CD4-positive, alpha-beta T cell treated with Interleukin-10 for 1 hour (primary cell): ENCODE measurements at places on chromosomes 6 and 20.
A peak's percentile ranks its signal among the peaks of the same experiment; 100 is the strongest.

DNA sequence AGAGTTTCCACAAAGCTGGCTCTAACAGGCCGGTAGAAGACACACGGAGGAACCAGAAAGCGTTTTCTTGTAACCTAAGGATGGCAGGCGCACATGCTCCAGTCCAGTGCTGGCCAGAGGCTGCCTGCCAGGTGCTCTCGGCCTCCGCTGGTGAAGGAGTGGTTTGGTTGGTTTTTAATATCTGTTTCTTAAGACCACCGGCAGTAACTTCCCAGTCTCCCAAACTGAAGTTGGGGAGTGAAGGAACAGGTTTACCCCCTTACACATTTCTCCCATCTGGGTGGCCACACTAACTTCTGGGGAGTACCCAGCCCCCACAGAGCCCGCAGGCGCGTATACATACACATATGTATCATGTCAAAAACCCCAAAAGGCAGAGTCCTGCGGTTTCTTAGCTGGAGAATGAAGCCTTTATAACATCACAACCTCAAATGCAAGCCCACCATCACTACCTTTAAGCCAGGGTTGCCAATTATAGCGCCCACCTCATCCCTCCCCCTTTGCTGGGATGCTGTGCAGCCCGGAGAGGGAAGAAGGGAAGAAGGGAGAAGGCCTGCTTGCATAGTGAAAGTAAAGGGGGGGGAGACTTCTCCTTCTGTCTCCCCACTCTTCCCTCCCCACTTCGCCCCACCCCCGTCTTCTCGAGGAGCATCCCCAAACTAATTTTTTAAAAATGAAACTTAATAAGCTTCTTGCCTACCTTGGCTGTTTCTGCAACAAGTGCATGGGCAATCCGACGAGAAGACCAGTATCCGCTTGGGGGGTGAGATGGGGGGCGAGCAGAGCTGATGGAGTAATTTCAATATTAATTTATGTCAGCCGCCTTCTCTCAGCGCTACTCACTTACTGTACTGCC, 1.0 kb downstream of the TRERF1 start:
- no peak for DNase-seq

- no peak for DNase-seq
Observed at GRCh38 chr6:129497481-129498441, 212.2 kb downstream of the ARHGAP18 start.

GRCh38 chr6:122977180-122977579, 18.9 kb upstream of the CLVS2 start:
- DNase-seq, result no peak

DNA sequence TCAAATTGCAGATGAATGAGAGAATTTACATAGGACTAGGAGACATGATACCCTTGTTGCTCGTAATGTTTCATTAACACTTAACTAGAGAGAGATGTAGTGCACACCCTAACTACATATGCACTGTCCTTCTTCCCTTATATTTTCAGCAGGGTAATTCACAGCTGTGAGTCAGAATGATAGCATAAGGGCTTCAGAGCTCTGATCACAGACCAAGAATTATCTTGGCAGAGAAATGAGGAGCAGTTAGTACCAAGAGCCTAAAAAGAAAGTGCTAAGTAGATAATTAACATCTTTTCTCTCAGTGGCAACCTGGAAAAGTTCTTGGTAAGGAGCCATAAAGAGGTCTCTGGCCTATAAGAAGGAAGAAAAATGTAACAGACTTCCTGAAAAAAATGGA, 35.8 kb downstream of the GRIK2 start:
- DNase-seq, result no peak

GRCh38 chr6:88629838-88630494, 333.5 kb downstream of the RNGTT start:
- DNase-seq, result no peak

DNA sequence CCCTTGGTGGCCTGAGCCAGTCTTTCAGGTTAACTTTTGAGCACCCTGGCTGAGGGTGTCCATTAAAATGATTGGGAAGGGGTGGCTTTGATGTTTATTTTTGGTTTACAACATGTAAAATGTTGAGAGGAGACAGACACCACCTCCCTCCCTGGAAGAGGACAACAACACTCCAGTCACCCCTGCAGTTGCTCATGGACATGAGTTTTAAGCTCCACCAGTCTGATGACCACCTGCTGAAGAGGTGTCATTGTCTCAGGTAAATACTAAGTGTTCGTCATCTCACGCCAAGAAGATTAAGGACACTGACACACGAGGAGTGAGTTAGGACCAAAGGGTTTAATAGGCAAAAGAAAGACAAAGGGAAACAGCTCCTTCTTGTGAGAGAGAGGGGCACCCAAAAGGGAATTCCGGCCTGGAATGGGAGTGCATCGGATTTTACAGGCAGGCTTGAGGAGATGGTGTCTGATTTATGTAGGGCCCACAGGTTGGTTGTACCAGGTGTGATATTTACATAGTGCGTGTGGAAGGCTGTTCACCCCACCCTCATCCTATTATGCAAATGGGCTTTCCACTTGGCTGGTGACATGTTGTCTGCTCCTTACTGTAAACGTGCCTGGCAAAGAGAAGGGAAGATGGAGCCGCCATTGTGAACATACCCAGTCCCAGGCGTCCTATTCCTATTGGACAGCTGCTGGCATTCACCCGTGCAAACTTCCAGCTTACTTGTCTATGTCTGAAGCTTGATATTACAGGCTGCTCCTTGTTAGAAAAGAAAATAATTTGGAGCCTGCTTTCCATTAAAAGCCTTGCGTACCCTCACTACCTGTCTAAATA, 6.6 kb downstream of the HLA-B start:
- peak; percentile 55 for DNase-seq

GRCh38 chr6:140486450-140487361, 1112.3 kb upstream of the CITED2 start:
- DNase-seq, result no peak

DNA sequence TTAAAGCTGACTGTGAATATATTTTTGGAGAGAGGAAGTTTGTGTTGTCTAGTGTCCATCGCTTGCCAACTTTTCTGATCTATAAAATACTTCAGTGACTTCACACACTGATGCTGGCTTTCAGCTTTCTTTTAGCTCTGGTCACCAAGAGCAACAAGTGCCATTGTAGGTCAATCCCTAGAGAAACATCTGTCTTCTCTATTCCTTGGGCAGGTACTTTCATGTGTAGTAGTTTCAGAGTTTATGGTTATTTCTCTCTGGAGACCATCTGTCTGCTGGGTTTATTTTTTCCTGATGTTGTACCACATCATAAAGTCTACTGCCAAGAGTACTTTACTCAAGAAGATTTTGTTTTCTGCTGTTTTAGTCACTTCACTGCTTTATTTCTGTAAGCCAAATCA, 249.9 kb downstream of the KHDC1L start:
- no peak for DNase-seq

DNA sequence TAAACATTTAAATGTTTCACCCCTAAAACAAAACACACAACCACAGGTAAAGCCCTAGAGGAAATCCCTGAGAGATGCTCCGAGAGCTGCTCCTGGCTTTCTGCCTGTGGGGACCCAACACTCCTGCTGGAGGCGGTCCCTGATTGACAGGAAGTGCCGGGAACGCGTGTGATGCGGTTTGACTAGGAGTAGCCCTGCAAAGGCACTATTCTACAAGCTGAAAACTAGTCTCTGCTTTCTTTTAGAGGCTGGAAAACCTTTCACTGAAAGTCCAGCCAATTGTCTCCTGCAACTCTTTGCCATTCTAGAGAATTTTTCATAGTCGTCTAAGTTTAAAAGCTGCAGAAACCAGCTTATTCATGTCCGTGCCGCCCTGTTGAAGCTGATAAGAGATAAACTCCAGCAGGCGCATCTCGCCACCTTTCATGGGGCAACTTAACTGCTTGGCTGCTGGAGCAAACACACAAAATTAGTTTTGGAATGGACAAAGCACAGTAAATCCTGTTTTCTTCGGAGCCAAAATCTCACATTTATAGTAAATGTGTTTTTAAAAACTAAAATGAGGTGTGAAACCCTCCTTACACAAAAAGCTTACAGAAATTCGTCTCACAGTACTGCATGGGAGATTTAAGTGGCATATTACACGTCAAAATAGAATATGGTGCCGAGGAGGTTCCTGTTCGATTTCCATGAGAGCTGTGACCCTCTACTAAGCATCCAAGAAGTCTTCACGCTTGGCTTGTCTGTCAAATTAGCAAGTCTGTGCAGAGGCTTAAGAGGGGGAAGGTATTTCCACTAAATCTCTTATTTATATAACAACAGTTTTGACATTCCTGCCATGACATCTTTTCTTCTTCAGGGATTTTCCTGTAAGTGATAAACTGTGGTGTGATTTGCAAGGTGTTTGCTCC, 46.9 kb downstream of the DACT2 start:
- no peak for DNase-seq

DNA sequence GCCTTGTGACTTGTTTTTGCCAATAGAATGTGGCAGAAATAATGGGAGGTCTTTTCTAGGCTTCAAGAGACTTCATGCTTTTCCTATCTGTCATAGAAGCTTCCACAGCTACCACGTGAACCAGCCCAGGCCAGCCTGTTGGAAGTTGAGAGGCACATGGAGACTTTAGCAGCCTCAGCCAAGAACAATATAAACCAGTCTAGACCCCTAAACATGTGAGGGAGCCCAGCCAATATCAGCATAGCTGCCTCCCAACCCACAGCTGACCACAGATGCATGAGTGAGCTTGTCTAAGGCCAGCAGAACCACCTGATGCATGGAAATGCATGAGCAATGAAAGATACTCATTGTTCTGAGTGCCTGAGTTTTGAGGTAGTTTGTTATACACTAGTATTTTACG, 540.7 kb upstream of the BTBD3 start:
- no peak for DNase-seq

DNA sequence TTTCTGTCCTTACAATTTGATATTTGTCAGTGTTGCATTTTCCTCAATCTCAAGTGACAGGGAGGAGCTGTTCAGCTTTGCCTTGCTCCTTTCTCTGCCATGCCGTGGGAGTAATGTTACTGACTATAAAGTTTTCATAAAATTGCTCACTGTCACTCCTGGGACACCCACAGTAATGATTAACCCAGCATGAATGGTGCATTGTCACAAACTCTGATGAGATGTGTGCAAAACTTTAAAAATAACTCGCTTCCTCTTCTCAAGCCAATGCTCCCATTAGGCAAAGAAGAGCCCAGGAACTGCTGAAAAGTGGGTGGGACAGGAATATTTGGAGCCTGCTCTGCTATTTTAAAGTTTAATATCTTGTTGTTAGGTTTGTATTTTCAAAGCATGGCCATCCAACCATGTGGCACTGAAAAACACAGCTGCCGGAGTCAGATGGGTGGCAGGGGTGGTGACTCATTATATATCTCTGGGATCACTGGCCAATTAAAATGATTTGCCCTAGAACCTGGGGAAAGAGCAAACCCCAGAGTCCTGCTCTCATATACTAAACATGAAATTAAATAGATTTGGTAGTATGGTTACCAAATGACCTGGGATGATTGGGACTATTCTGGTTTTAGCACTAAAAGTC, 260.1 kb downstream of the BTBD3 start:
- DNase-seq, result no peak

GRCh38 chr6:104632588-104632987, 227.1 kb downstream of the HACE1 start:
- no peak for DNase-seq

GRCh38 chr20:21609221-21609620, 95.4 kb upstream of the NKX2-2 start:
- no peak for DNase-seq

DNA sequence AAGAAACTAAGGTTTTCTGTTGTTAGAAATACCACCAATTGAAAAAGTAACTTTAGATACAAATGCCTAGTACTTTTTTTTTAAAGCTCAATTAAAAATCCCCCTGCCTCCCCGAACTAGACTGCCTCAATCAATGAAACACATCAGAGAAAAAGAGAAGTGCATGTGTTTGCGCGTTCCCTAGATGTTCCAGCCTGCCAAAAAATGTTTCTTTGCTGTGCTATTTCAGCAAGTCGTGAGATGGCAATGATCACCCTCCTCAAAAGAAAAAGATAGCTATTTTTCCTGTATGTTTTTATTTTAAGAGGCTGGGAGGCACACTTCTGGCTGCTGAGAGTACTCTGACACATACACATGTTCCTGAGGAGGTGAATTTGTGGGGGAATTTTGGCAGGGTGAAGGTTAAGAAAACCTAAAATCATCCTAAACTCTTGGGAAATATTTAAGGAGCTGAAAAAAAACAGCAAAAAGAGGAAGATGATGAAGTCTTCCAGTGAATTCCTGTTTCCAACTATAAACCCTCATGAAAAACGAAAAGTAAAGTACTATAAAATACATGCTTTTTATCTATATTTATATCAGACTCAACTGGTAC, 114.8 kb downstream of the HIVEP2 start:
- DNase-seq, result no peak

GRCh38 chr6:18501663-18502013, 114.5 kb downstream of the RNF144B start:
- peak; percentile 28 for DNase-seq

- no peak for DNase-seq
Observed at GRCh38 chr20:1818895-1819294, 76.3 kb upstream of the SIRPA start.

- DNase-seq, result peak; percentile 23
Observed at GRCh38 chr20:20780127-20780824, 67.8 kb upstream of the RALGAPA2 start.

DNA sequence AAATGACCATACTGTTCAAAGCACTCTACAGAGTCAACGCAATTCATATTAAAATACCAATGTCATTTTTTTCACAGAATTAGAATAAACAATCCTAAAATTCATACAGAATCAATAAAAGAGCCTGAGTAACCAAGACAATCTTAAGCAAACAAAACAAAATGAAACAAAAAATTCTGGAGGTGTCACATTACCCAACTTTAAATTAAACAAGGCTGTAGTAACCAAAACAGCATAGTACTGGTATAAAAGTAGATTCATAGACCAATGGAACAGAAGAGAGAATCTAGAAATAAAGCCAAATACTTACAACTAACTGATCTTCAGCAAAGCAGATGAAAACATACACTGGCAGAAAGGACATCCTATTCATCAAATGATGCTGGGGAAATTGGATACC, 346.9 kb upstream of the JAG1 start:
- no peak for DNase-seq
